ENCODE measurements at places on chromosomes 13 and 19.
A peak's percentile ranks its signal among the peaks of the same experiment; 100 is the strongest.

DNA sequence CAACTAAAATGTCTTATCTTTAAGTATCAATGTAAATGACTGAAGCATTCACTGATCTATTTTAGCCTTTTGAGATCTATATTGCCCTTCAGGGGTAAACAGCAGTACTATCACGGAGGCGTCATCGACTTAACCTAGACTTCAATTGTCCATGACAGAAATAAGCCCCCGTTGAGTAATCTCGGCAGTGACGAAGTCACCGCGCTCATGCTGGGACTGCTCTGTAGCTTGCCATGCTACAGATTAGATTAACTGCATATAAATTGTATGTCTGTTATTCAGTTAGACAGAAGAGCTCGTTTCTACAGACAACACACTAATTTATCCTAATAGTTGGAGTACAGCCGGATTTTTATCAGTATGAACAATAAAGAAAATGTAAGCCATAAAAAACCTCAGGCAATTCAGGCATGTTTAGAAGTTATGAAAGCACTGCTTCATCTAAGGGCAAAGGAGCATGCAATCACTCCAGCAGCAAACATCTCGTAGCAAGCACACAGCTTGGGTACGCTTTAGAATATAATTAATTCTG, 56.6 kb downstream of the TUBGCP3 start:
- DNase-seq, result no peak

DNA sequence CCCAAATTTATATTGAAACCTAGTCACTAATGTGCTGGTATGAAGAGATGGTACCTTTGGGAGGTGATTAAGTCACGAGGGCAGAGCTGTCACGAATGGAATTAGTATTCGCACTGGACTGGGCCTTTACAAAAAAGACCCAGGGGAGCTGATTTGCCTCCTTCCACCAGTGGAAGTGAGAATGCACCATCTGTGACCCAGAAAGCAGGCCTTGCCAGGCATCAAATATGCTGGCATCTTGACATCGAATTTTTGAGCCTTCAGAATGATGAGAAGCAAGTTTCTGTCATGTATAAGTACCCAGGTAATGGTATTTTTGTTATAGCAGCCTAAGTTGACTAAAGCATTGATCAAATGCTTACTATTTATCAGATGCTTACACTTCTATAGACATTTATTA, 373.6 kb downstream of the FGF14 start:
- DNase-seq, result no peak

GRCh38 chr19:48964205-48965039, 687 bp upstream of the FTL start:
- no peak for DNase-seq

GRCh38 chr19:1582201-1582600, 10.5 kb downstream of the MBD3 start:
- no peak for DNase-seq

DNA sequence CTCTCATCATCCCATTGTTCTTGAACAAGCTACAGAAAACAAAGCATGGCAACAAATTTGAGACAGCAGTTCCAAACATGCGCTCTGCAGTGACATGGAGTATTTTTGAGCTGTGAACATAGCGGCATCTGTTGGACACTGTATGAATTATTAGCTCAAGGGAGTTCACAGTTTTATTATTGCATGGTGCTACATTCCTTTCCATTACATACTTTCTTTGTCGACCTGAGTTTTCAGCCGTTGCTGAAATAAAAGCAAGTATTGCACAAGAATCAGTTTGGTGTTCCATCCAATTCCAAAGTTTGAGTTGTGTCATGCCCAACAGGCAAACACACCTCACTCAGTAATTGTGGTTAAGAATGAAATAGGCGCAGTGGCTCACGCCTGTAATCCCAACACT, 30.1 kb upstream of the METTL21C start:
- no peak for DNase-seq

DNA sequence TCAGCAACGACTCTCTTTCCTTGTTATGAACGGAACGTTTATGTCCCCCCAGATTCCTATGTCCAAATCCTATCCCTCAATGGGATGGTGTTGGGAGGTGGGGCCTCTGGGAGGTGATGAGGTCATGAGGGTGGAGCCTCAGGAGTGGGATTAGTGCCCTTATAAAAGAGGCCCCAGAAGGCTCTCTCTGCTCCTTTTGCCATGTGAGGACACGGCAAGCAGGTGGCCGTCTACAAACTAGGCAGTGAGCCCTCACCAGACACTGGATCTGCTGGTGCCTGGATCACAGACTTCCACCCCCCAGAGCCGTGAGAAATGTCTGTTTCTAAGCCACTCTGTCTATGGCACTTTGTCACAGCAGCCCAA, 53.2 kb downstream of the EPS15L1 start:
- DNase-seq, result no peak

- DNase-seq, result peak; percentile 77
Measured at GRCh38 chr19:10095948-10096614, 6.4 kb downstream of the ANGPTL6 start.

GRCh38 chr13:72643311-72643989, 84.0 kb downstream of the MZT1 start:
- peak; percentile 32 for DNase-seq

Data from stimulated activated CD4-positive, alpha-beta T cell treated with anti-CD3 and anti-CD28 coated beads, Interleukin-1b, Interleukin-23, amount 100 ng/mL, for 24 hours (primary cell).